ENCODE measurements at places on chromosomes 6 and 20.

- DNase-seq: no peak
Measured at GRCh38 chr6:30564114-30564513, 7.0 kb downstream of the PRR3 start.

GRCh38 chr6:90199900-90200299, 96.7 kb downstream of the BACH2 start:
- DNase-seq: no peak

GRCh38 chr6:149716181-149716963, 1.5 kb downstream of the LATS1 start:
- peak; percentile 27 for DNase-seq

GRCh38 chr6:26597821-26598220, 1.1 kb downstream of the ABT1 start:
- no peak for DNase-seq

GRCh38 chr6:39471954-39472659, 149.6 kb upstream of the KCNK16 start:
- DNase-seq: no peak

GRCh38 chr6:138765896-138766655, 7.5 kb upstream of the CCDC28A start:
- peak; percentile 61 for DNase-seq

DNA sequence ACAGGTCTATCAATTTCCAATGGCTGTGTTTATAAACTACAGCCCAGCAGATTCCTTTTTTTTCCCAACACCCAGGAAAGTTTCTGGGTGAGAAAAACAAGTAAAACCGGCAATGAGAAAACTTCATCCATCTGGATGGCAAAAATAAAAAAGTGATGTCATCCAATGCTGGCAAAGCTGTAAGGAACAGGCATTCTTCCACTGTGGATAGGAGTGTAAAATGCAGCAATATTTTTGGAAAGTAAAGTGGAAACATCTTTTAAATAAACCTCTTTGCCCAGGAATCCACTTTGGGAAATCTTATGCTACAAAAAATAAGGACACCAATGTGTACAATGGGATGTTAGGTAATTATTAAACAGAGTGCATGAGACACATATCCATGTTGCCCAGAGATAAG, 102.1 kb upstream of the NT5E start:
- DNase-seq: no peak

- DNase-seq: no peak
Measured at GRCh38 chr20:39299783-39300182, 337.6 kb downstream of the DHX35 start.
